Endodermal cell (in vitro differentiated cells): ENCODE measurements at places on chromosomes 3 and 15. TPM values are rescaled to one million over a fixed set of nuclear protein-coding genes. Genes with fewer than 3 reads are reported as not detected.

NR2E3 gene
- total RNA-seq = 0.15 to 0.77 TPM (median 0.19 TPM) in 3 replicates

IQCF5 gene
- total RNA-seq = not detected in 3 replicates

CCDC51 gene
- 10.2 to 15.8 TPM (median 14.6 TPM) in 3 replicates for total RNA-seq

TIMP4 gene
- 4.4 and 5.7 TPM in 2 replicates for total RNA-seq

COMMD4 gene
- total RNA-seq = 146 and 153 TPM in 2 replicates

AP3B2 gene
- total RNA-seq = 15.6 to 27.0 TPM (median 24.4 TPM) in 3 replicates

LIPC gene
- total RNA-seq = not detected in 2 replicates

SEMA5B gene
- 36.6 and 37.3 TPM in 2 replicates for total RNA-seq

GOLGA8R gene
- total RNA-seq = 1.7 to 3.0 TPM (median 1.9 TPM) in 3 replicates

ESYT3 gene
- total RNA-seq = 6.8 and 7.7 TPM in 2 replicates

SAXO2 gene
- total RNA-seq = 22.8 to 25.9 TPM (median 23.9 TPM) in 3 replicates

EBLN2 gene
- 8.3 and 12.2 TPM in 2 replicates for total RNA-seq

MKRN3 gene
- total RNA-seq = not detected in 2 replicates

CACNA1D gene
- 3.1 and 3.8 TPM in 2 replicates for total RNA-seq

HIGD2B gene
- not detected in 2 replicates for total RNA-seq

NEK10 gene
- total RNA-seq = 1.4 and 2.4 TPM in 2 replicates

P2RY12 gene
- not detected in 3 replicates for total RNA-seq

PLCB2 gene
- 4.4 and 7.7 TPM in 2 replicates for total RNA-seq

MIX23 gene
- total RNA-seq = 54.1 and 65.3 TPM in 2 replicates

TNFSF10 gene
- total RNA-seq = not detected in 3 replicates

CKMT1B gene
- total RNA-seq = 4.0 and 4.7 TPM in 2 replicates

TRPM1 gene
- not detected in 3 replicates for total RNA-seq

NT5DC2 gene
- total RNA-seq = 273 and 288 TPM in 2 replicates

ST3GAL6 gene
- 6.0 to 8.2 TPM (median 8.1 TPM) in 3 replicates for total RNA-seq

GOLGA6D gene
- total RNA-seq = 0.21 to 0.24 TPM in 2 of 3 replicates, not detected in the other

SNTN gene
- not detected in 3 replicates for total RNA-seq

FANCD2OS gene
- total RNA-seq = not detected in 3 replicates

ISLR gene
- total RNA-seq = 0.23 TPM in 1 of 3 replicates, not detected in the others

LTK gene
- total RNA-seq = 0.35 to 0.59 TPM (median 0.44 TPM) in 3 replicates

RASGRP1 gene
- 7.0 to 10.7 TPM (median 8.8 TPM) in 3 replicates for total RNA-seq

RRP9 gene
- 38.6 to 91.1 TPM (median 44.5 TPM) in 3 replicates for total RNA-seq

ZNF502 gene
- total RNA-seq = 1.6 to 2.6 TPM (median 2.5 TPM) in 3 replicates

NR1I2 gene
- 0.18 and 0.29 TPM in 2 replicates for total RNA-seq
